ENCODE measurements at places on chromosomes 1 and 21.

DNA sequence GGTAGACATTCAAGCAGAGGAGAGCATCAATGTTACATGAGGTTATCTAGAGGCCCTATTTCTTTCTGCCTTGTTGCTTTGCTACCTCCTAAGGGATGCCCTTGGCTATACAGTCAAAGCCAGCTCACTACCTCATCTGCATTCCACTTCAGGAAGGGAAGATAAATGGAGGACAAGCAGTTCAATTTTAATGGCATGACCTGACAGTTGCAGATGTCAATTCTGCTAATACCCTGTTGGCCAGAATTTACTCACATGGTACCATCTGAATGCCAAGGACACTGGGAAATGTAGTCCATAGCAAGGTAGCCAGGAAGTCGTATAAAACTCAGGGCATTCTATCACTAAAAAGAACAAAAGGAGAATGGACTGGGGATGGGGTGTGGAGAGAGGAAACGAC is 31.5 kb downstream of the PALMD start:
- no peak for DNase-seq

DNA sequence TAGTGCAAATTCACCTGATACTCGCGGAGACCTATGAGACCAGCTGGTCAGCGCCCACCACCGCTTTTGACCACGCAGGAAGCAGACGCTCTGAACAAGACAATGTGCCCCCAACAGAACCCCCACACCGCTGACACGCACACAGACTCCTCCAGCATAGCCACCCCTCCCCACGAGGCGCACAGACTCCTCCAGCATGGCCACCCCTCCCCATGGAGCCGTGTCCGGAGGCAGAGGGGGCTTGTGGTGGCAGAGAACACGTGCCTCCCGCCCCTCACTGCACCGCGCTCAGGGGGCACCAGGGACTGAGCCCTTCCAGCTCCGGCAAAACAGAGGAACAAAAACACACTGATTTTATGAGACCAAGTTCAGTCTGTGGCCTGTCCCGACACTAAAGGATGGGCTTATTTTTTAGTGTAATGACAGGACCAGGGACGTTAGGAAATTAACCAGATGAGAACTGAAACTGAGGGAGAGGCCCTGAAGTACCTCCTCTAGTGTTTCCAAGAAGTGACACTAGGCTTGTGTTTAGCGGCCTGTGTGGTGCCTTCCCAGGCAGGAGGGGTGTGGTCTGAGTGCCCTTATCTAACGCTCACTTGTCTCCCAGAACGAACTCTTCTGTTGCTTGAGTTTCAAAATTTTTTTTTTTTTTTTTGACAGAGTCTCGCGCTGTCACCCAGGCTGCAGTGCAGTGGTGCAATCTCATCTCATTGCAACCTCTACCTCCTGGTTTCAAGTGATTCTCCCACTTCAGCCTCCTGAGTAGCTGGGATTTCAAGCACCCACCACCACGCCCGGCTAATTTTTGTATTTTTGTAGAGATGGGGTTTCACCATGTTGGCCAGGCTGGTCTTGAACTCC is 10.0 kb upstream of the AGPAT3 start:
- DNase-seq: no peak

DNA sequence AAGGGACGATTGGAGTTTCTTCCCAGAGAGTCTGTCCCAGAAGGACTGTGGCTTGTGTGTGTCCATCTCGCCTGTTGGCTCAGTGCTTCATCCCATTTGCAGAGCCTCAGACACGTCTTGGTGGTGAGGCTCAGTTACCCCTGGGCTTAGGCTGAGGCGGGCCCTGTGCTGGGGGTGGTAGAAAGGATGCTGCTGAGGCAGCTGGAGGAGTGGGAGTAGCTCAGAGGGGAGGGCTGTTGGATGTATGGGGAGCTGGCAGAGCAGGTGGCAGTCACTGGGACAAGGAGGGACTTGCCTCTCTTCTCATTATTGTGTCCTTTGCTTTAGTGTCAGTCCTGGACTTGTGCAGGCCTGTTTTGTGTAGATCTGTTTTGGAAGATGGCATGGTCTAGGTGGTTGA is 7.3 kb upstream of the MIIP start:
- no peak for DNase-seq

DNA sequence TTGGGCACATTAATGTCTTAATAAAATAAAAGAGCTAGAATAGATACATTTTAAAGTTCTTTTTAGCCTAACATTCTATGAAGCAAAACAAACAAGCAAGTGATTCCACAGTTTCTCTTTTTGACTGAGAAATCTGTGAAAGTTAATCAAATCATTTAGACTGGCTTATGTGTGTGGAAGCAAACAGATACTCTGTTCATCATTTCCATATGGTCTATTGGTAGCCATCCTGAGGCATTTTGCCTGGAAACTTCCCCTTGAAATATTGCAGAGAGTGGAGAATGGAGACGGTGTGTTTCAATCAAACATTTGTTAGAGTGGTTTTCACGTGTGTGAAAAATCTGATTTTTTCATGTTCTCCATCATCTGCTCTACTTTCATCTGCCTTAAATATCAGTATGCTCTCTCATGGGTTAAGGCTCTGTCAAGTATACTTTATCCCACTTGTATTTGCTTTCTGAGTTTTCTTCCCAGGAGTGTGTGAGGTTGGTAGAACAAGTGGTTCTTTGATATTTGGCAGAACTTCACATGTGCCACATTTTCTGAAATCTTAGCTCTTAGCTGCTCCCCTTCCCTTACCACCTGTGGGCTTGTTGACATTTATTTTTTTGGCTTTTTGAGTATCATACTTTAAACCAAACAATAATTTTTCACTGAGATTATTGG is 139.1 kb upstream of the PTGFR start:
- DNase-seq: no peak

DNA sequence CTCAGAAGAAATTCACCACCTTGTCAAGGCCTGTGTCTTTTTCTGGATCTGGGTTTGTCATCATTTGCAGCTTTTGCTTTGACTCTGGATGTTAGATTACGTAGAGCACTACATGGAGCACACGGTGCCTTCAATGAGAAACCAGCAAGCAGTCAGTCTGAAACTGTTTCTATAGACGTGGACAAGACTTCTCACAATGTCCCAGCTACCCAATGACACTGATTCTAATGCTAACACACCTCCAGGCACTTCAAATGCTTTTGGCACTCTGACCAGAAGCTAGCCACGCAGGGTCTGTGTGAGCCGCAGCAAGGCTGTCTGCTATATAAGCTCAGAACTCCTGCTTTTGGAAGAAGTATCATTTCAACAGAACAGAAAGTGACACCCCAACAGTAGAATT is 38.2 kb downstream of the ITPKB start:
- no peak for DNase-seq

DNA sequence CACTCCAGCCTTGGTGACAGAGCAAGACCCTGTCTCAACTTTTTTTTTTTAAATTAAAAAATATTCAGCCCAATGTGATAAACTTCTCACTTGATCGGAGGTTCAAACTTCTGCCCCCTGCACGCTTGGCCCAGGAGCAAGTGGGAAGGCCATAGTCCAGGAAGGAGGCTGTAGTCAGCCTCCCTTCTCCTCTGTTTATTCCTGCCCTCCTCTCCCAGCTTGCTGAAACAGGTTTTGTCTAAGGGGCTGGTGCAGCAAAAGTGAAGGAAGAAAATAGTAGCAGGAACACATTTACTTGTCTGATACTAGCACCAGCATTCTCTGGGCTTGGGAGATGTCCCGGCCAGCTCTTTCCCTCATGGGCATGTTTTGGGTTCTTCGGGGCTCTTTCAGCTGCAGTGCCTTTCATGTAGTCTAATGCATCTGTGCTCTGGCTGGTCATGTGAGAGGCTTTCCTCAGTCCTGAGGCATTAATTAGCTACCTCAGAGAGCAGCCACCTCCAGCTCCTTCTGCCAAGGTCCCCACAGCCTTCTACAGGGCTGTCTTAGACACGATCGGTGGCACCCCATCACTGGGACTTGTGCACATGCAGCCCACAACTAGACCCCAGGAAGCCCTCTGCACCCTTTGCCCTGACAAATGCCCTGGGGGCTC is 12.9 kb downstream of the SLC44A3 start:
- no peak for DNase-seq

- no peak for DNase-seq
Measured at GRCh38 chr1:9027307-9027706, 1.1 kb upstream of the SLC2A7 start.

- no peak for DNase-seq
Measured at GRCh38 chr1:220336391-220337031, 64.3 kb upstream of the RAB3GAP2 start.

DNA sequence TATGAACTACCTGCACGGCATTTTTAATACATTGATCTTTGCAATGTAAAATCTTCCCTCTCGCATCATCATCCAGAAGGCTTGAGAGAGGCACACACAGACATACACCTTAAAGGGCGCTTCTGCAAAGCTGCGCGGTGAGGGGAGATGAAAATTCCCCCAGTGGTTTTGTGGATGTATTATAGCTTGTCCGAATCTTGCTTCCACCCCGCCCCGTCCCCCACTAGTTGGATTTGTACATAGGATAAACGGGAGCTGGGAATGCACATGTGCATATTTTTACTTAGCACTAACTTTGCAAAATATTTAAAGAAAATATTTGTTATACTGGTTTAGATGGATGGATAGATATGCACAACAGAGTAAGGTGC is 542 bp upstream of the ASTN1 start:
- DNase-seq: no peak
